ENCODE measurements at places on chromosomes 16 and 17. TPM values are rescaled to one million over a fixed set of nuclear protein-coding genes. Genes with fewer than 3 reads are reported as not detected.

DNA sequence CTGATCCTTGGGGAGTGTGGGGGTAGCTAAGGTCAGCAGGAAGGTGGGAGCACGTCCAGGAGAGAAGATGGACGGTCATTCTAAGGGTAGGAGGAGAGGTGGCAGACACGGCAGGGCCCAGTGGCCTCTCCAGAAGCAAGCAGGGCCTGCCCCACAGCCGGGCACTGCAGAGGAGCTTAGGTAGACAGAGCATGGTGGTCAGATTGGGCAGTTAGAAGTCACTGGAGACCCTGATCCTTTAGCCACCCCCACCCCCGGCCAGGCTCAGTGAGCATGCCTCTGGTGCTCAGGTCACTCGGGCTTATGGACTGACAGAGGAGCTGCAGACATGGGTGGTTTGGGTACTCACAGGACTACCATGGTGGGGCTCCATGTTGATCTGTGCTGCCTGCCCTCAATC is 26.3 kb downstream of the NLRP1 start:
- H3K4me3 ChIP-seq = no peak overlapping the region
- H3K36me3 ChIP-seq = no peaks in the 10 kb centered on the region
- no peaks in the 10 kb centered on the region for H3K27me3 ChIP-seq
- no peak for DNase-seq
- H3K4me1 ChIP-seq = no peaks in the 10 kb centered on the region
- no peak overlapping the region for H3K27ac ChIP-seq

Gene GP1BA
- polyA plus RNA-seq = not detected

- peak; percentile 96 for DNase-seq
- no peaks in the 10 kb centered on the region for H3K4me1 ChIP-seq
- H3K27ac ChIP-seq = no peak within 1 kb of the TSS
- H3K36me3 ChIP-seq = no peaks in the 10 kb centered on the region
Observed at GRCh38 chr16:1871974-1872635, at the start of gene MEIOB. MEIOB (minus strand) TSS chr16:1872164; CDS start chr16:1868175, 3,989 bp downstream.

Gene CLEC18C
- polyA plus RNA-seq = 0.11 TPM

Gene TGFB1I1
- 5.6 TPM for polyA plus RNA-seq

Gene SERPINF2
- 3.2 TPM for polyA plus RNA-seq

Gene ASGR1
- polyA plus RNA-seq = 14.5 TPM

All from H1 (cell line).